ENCODE measurements at places on chromosomes 2 and 18.
A peak's percentile ranks its signal among the peaks of the same experiment; 100 is the strongest.

- DNase-seq = no peak
These were observed 211.9 kb downstream of the MYCN start for GRCh38 chr2:16152071-16152927.

DNA sequence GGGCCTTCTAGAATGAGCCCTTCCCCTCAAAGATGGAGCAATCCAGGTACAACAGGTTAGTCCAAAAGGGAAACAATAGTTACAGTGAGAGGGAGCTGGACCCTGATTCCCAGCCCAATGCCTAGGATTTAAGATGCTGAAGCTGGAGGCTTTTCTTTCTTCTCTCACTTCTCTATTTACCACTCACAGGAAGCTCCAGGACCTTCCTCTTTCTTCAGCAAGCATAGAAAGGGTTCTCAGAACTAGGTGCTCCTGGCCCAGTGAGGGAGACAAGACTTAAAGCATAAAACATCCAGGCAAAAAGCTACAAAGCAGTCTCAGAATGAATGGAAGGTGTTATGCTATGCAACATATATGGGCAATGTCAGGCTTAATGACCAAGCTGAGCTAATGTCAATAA is 279.0 kb downstream of the SRBD1 start:
- no peak for DNase-seq

GRCh38 chr2:75870651-75871137 is 160.0 kb upstream of the GCFC2 start:
- no peak for DNase-seq

- DNase-seq = no peak
These were observed 422.5 kb downstream of the CMPK2 start for GRCh38 chr2:6443061-6443823.

DNA sequence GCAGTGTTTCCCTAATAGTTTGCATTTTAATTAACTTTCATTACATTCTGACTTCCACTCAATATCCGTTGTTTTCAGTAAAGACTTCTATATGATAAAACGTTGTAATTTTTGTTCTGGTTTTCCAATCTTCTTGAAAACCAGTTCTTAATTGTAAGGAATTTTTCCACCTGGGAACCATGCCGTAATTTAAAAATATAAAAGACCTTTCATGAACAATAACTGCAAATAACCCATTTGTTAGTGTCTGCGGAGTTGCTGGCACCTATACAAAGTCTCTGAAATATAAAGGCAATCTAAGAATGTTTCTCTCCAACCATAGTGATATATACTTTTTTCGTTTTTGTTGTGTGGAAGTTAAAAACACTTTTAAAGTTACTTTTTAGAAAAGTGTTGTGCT is 7.7 kb upstream of the SATB2 start:
- DNase-seq = no peak

GRCh38 chr2:232838406-232838874 is 31.6 kb upstream of the SNORC start:
- DNase-seq = peak; percentile 22

DNA sequence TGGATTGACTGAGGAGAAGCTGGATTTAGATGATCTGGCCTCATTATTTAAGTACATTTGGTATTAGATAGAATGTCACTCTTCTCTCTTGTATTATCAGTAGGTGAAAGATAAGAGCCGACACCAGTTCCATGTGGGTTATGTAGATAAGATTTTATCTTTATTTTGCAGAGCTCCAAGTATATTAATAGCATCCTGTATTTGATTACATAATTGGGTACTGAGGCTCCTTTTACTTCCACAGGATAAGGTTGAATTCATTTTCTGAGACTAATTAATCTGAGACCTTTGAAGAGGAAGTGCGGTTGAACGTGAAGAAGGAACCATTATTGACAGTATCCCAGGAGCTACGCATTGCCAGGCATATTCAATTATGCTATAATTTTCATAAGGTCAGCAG is 32.8 kb upstream of the CD226 start:
- no peak for DNase-seq

GRCh38 chr2:16656784-16657391 is 8.7 kb downstream of the CYRIA start:
- no peak for DNase-seq

GRCh38 chr2:73746015-73746876 is 9.1 kb upstream of the TPRKB start:
- no peak for DNase-seq

DNA sequence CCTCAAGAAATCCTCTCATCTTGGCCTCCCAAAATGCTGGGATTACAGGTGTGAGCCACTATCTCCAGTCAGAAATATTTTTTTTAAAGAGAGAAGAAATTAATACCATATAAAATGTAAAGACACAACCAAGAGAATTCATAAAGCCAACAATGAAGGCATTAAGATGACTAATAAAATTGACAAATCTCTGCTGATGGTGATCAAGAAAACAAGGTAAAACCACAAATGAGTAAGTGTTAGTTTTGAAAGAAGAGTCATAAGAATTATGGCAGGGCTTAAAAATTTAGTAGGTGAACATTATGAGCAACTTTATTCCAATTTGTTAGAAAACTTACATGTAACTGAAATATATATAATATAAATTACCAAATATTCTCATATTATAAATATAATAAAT is 752.8 kb upstream of the CELF4 start:
- DNase-seq = no peak

GRCh38 chr2:152183401-152184073 is 8.0 kb upstream of the STAM2 start:
- DNase-seq = no peak

GRCh38 chr18:55794288-55795052 is 206.5 kb upstream of the TCF4 start:
- no peak for DNase-seq

DNA sequence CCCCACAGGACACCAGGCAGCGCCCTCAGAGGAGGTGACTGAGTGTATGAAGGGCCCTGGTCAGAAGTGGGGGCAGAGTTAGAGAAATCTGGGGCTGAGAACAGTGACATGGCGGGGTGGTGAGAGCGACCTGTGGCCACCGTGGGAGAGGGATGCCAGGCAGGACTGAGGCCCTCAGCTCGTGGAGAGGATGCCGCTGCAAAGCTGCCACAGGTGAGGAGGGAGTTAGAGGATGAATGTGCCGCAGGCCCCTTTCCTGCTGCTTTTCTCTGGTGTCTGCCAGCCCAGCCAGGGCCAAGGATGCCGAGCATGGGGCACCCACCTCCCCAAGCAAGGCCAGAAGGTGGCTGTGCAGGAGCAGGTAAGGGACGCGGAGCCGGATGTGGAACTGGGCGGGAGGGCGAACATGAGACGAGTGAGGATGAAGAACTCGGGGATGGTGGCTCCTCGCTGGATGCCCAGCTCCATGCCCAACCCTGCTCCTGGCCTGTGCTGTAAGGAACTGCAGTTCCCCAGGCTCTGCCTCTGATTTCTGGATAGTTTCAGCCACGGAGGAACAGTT is 269.2 kb upstream of the HDAC4 start:
- no peak for DNase-seq

DNA sequence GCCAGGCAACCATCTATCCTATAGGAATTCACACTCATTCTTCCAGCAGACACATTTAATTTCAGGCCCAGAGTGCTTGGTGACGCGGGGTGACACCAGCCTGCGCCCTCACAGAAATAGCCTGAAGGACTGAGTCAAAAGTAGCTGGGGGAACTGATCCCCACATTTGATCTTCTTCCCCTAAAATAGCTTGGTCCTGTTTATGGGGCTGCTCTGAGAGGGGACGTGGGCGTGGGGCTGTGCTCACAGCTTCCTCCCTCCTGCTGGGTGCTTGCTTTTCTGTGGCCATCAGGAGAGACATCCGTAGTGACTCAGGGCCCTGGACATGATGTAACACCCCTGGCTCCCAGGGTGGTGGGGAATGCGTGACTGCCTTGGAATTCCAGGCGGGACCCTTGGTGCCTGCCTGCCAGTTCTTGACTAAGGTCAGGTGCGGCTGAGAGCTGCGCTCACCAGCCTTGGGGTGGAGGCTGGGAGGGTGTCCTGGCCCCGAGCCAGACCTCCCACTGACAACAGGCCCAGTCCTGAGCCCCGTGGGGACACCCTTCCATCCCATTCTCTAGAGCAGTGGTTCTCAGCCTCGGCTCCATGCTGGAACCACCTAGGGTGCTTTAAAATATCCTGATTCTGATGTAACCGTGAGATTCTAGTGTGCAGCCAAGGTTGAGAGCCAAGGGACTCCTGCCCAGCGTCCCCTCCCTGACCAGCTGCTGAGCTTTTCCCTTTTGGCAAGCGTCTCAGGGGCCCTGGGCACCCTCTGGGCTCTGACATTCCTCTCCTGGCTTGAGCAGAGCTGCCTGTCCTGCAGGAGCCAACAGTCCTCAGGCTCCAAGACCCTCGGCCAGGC is 47.4 kb upstream of the SMAD7 start:
- no peak for DNase-seq

GRCh38 chr2:203490391-203490790 is 44.7 kb downstream of the RAPH1 start:
- no peak for DNase-seq

DNA sequence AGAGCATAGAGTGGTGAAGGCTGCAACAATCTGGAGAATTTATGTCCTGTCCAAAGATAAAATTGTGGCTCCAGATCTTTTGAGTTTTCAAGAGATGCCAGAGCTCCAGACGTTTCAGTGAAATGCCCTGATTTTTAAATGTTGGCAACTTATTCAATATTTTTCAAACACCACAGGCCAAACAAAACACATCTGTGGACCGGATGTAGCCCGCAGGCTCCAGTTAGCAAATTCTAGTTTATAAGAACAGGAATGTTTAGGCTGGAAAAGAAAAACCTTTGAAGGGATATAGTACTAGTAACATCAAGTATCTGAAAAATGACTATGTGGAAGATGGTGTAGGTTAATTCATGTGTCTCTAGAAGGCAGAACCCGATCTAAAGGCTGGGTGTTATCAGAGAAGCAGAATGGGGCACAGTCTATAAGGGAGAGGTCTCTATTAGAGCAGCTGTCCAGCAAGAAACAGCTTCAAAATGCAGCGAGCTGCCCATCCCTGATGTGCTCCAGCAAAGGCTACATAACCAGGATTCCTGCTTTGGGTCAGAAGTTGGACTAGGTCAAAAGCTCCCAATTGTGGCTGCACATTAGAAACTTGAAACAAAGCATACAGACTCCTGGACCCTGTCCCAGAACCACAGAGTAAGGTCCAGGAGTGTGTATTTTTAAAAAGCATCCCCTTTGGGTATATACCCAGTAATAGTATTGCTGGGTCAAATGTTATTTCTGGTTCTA is 105.9 kb downstream of the ANKRD44 start:
- DNase-seq = no peak

DNA sequence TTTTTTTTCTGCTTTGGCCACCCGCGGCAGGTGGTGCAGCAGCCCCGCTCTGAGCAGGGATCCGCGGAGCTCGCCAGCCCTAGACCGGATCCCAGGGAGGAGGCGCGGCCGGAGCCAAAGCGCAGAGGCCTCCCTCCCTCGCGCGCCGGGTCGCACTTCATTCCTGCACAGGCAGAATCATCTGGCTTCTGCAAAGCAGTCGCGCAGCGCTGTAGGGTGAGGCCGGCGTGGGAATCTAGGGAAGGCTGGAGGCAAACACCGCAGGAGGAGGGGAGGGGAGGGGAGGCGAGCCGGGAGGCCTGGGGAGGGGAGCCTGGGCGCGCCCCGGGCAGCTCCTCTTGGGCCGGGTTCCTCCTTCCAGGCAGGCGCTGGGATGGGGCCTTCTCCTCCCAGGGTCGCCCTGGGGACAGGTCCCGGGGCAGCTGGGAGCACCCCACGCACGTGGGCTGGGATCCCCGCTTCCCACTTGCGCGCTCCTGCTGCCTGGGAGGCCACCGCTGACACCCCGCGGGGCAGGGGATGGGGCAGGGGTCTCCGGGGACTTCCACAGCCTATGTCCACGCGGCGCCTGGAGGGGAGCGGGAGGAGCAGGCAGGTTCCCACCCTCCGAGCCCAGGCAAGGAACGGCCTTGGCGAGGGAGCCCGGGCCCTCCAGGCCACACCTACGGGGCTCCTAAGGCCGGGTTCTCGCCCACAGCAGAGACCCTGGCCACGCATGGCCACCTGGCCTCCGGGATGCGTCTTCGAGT is 45.0 kb downstream of the MBP start:
- DNase-seq = no peak

GRCh38 chr18:76547296-76547695 is 52.3 kb upstream of the ZNF516 start:
- DNase-seq = no peak

DNA sequence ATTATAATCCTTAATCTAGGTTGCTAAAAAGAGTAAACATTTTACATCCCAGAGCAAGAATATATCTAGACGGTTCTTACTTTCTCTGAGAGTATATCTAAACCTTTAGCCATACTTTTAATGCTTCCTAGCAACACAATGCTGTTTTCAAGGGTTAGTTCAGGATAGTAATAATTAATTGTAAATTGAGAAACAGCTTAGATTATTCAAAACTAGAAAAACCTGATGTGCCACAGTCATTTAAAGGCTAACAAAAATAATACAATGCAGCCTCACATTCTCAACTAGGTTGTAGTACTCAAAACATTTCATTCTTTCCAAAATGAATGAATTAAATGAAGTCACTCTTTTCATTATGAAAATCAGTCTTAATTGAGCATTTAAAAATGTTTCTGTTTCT is 103.2 kb upstream of the OTX1 start:
- DNase-seq = no peak

GRCh38 chr2:37570773-37571586 is 100.5 kb downstream of the CDC42EP3 start:
- DNase-seq = no peak

GRCh38 chr2:223494942-223495341 is 107.2 kb downstream of the SCG2 start:
- DNase-seq = no peak

- DNase-seq = no peak
These were observed 118.4 kb downstream of the MEIS1 start for GRCh38 chr2:66553370-66553769.

DNA sequence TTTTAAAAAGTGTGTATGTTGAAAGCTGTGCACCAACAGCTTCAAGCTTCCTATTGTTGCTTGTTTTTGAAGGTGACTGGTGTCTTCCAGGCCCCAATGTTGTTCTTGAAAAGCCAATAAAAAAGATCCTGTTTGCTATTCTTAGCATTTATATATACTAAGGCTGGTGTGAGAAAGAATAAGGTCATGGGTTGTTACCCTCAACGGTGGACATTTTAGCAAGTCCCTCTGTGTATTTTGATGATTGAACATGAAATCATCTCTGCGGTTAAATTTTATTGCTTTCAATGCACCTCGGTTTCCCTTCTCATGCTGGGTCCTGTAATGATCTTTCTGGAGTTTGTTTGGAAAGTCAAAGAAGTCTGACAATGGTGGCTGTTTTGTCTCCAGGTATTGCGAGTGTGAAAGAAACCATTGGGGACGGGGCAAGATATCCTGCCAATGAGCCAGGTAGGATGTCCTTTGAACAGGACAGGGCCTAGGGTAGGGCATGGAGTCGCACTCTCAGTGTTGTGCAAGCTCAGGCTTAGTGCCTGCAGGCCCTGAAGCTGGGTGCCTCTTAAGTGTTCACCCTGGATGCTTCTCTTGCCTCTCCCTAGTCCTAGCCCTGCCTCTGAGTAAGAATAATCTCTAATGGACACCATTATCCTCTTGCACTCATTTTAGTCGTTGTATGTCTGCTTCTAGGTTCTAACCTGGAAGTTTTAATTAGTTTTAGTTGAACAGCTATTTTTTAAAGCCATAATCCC is 16.0 kb upstream of the KLF7 start:
- no peak for DNase-seq

All from stimulated activated CD4-positive, alpha-beta T cell treated with anti-CD3 and anti-CD28 coated beads, Interleukin-15, amount 100 ng/mL, for 1 hour (primary cell).